ENCODE measurements at places on chromosomes 5 and 9. TPM values are rescaled to one million over a fixed set of nuclear protein-coding genes. Genes with fewer than 3 reads are reported as not detected.

PCDHB13 gene
- 2.9 TPM for total RNA-seq

- no peak for DNase-seq
- H3K27ac ChIP-seq = peak overlapping the region; percentile 99
These were observed 1054.9 kb downstream of the PTPRD start for GRCh38 chr9:9557804-9558334.

- no peak overlapping the region for H3K4me3 ChIP-seq
- H3K4me1 ChIP-seq = peaks cover 15% of the 10 kb centered on the region
- no peak for DNase-seq
These were observed 200.3 kb downstream of the SNX18 start for GRCh38 chr5:54717870-54718269.

DNA sequence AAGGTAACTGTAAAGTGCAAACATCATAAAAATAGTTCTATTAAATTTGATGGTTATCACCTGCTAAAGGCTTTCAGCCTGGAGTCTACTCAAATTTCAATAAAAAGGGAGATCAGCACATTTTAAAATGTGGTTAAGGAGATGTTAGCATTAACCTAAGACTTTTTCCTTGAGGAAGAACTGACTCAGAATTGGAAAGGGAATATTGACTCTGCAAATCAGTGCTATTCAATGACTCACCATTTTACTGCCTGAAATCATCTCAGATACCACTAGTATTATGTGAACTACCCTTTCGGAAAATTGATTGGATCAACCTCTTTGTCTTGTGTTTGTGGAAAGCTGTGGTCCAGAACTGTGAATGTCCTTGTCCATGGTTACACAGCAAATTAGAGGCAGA, 113.3 kb downstream of the ADRB2 start:
- no peak for DNase-seq
- peaks cover 4% of the 10 kb centered on the region for H3K36me3 ChIP-seq
- H3K27me3 ChIP-seq = peaks cover 3% of the 10 kb centered on the region
- H3K4me1 ChIP-seq = peaks cover 21% of the 10 kb centered on the region
- no peak overlapping the region for H3K4me3 ChIP-seq
- no peak overlapping the region for H3K27ac ChIP-seq

GRCh38 chr9:119961774-119962424, 592.7 kb upstream of the BRINP1 start:
- H3K27me3 ChIP-seq = peaks cover 3% of the 10 kb centered on the region
- H3K4me1 ChIP-seq = peaks cover 38% of the 10 kb centered on the region
- H3K27ac ChIP-seq = peak overlapping the region; percentile 22

Data from WTC11 (cell line).